Stimulated activated CD8-positive, alpha-beta memory T cell treated with anti-CD3 and anti-CD28 coated beads, Interleukin-15, amount 100 ng/mL, for 24 hours (primary cell): ENCODE measurements at places on chromosomes 3 and 15.

DNA sequence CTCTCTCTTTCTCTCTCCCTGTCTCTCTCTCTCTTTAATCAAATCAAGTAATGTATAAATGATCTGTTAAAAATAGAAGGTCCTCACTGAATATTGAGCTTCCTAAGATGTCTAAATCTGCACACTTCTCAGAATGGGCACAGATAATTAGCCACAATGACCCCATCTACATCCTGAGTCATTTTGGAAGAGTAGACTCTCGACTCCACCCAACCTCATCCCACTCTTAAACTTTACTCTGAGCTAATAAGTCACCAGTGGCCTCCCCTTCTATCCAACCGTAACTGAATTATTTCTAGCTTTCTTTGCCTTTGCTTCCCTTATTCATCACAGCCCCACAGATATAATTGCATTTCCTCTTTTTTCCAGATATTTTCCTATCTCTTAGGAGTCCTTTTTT, 326.5 kb upstream of the ZNF717 start:
- DNase-seq, result no peak

DNA sequence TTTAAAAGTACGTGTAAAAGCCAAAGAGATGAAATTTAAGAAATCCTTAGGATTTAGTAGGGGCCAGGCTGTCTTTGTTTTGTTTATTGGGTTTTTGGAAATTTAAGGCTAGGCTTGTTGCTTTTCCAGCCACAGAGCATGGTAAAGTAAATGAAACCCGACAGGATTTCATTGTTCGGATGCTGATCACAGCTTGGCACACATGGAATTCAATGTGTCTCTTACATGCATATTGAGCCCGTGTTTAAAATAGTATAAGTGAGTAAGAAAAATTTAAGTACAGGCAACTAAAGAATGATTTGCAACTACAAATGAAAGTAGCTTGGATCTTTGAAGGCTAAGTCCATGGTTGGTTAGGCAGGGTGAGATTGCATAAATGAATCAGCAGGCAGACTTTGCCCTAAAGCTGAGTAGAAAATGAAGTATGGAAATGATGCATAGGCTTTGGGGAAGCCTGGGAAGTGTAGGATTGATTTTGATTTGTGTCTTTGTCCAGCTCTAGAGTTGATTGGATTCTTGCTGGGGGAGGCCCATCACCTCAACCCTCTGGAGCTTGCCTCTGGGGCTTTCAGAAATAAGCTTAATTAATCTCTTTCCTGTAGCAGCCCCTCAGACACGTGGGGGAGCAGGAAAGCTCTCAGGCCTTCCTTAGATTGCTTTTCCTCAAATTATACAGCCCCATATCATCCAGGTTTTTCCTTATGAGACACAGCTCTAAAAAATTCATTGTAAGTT, 68.2 kb upstream of the ADAMTSL3 start:
- DNase-seq, result no peak

DNA sequence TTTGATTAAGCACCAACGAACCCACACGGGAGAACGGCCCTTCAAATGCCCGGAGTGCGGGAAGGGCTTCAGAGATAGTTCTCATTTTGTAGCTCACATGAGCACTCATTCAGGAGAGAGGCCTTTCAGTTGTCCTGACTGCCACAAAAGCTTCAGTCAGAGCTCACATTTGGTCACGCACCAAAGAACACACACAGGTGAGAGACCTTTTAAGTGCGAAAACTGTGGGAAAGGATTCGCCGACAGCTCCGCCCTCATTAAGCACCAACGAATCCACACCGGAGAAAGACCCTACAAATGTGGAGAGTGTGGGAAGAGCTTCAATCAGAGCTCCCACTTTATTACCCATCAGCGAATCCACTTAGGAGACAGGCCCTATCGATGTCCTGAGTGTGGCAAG, 8.7 kb downstream of the ZNF774 start:
- DNase-seq, result no peak

DNA sequence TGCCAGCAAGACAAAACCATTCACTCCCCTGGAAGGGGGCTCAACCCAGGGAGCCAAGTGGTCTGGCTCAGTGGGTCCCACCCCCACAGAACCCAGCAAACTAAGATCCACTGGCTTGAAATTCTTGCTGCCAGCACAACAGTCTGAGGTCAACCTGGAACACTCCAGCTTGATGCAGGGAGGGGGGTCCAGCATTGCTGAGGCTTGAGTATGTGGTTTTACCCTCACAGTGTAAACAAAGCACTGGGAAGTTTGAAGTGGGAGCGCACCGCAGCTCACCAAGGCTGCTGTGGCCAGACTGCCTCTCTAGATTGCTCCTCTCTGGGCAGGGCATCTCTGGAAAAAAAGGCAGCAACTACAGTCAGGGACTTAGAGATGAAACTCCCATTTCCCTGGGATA, 81.7 kb downstream of the MSL2 start:
- no peak for DNase-seq

GRCh38 chr3:128532012-128532983, 39.3 kb upstream of the GATA2 start:
- no peak for DNase-seq

GRCh38 chr15:39188314-39188713, 392.6 kb upstream of the THBS1 start:
- DNase-seq, result no peak

DNA sequence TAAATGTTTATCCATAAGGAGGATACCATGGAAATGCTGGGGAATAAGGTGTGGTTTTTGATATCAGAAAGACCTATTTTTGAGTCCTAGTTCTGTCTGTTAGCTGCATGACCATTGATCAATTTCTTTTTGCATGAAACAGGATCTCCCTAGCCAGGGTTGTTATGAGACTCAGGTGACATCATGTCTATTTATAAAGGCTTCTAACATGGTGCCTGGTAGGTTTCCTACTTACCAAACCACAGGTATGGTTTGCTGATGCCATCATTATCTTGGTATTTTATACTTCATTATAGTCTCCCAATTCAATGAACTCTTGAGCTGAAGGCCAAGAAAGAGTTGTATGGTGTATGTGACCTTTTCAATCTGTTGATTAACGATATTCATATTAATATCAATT, 144.0 kb downstream of the CLSTN2 start:
- DNase-seq, result no peak

- no peak for DNase-seq
Observed at GRCh38 chr3:161449785-161450184, 46.8 kb upstream of the OTOL1 start.

GRCh38 chr15:71112429-71112828, 2.8 kb upstream of the THSD4 start:
- no peak for DNase-seq

GRCh38 chr3:136982520-136983138, 24.8 kb downstream of the IL20RB start:
- DNase-seq, result no peak

- DNase-seq, result no peak
Observed at GRCh38 chr3:186268616-186269448, 93.2 kb downstream of the DGKG start.

- no peak for DNase-seq
Observed at GRCh38 chr3:171266034-171266739, 194.0 kb downstream of the TNIK start.

GRCh38 chr15:56736881-56737707, 3.8 kb upstream of the ZNF280D start:
- no peak for DNase-seq

- DNase-seq, result no peak
Observed at GRCh38 chr15:100877551-100877950, 2.1 kb upstream of the ALDH1A3 start.

DNA sequence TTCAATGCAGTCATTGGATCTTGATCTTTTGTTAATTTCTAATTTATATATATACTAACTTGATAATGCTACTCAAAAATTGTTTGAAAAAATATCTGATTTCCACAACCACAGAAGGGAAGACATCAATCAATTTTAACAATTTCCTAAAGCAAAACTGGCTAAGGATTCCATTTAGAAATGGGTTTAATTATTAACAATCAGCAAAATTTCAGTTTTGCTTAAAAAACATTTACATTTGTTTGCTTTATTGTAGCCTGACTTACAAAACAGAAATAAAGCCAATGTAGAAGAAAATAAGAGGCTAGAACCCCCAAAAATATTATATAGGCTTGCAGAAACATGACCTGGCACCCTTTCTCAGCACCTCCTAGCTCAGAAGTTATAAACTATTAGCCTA, 74.9 kb downstream of the LRRFIP2 start:
- no peak for DNase-seq

DNA sequence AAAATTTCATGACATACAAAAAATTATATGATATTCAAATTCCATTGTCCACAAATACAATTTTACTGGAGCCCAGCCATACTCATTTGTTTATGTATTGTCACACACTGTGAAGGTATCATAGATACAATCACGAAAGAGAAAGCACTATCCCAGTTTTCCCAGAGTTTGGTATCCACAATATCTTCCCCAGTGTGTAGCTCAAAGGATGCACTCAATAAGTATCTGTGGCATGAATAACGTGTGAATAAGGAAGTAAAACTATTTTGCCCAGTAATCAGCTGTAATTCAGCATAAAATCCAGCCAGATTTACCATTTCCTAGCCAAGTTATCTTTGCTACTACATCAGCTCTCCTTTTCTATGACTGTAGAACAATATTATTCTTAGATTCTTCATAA, 131.3 kb upstream of the KCNMB2 start:
- no peak for DNase-seq

DNA sequence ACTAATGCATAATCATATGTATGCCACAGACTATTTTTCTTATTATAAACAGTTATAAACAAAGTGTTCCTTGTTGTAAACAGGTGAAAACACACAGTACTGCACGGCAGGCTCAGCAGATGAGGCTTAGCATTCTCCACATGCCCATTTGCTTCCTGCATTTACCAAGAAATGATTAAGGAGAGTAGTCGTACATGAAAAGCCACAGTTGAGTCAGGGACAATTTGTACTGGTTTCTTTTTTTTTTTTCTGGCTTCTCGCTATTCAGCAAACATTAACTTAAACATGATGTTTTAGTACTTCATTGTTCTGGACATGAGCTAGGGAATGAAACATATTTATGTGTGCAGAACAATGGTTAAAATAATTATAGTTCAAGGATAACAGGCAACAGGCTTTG, 63.4 kb downstream of the GHSR start:
- no peak for DNase-seq

DNA sequence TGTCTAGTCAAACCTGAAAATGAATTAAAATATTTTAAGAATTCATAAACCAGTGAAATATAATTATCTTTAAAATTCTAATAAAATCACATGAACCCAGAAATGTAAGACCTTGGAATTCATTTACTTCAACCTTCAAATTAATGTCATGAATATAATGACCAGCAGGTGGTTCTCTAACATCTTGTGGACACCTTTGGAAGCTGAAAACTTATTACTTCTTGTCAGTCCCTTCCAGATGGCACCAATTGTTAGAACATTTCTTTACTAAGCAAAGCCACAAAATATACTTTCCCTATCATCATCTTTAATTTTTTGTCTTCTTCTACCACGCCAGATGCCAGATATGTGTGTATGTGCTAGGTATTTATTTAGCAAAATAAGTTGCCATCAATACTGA, 240.0 kb downstream of the MBNL1 start:
- no peak for DNase-seq

GRCh38 chr3:13305623-13306022, 114.5 kb downstream of the NUP210 start:
- no peak for DNase-seq

DNA sequence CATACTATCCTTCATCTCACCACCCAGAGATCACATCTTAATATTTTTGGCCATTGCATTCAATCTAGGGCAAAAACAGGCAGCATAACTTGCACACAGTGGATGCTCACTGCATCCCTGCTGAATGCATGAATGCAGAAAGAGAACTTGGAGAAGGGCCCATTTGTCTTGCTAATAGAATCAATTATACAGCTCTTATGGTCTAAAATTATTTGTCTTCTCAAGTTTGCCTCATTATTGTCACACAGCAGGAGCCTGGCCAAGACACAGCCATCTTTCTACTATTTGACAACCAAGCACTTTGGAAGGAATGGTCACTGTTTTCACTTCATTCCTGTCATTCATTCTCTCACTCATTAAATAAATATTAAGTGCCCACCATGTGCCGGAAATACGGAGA, 1.2 kb upstream of the ARHGEF26 start:
- no peak for DNase-seq

- no peak for DNase-seq
Observed at GRCh38 chr3:112013784-112014143, 15.0 kb downstream of the TAGLN3 start.

DNA sequence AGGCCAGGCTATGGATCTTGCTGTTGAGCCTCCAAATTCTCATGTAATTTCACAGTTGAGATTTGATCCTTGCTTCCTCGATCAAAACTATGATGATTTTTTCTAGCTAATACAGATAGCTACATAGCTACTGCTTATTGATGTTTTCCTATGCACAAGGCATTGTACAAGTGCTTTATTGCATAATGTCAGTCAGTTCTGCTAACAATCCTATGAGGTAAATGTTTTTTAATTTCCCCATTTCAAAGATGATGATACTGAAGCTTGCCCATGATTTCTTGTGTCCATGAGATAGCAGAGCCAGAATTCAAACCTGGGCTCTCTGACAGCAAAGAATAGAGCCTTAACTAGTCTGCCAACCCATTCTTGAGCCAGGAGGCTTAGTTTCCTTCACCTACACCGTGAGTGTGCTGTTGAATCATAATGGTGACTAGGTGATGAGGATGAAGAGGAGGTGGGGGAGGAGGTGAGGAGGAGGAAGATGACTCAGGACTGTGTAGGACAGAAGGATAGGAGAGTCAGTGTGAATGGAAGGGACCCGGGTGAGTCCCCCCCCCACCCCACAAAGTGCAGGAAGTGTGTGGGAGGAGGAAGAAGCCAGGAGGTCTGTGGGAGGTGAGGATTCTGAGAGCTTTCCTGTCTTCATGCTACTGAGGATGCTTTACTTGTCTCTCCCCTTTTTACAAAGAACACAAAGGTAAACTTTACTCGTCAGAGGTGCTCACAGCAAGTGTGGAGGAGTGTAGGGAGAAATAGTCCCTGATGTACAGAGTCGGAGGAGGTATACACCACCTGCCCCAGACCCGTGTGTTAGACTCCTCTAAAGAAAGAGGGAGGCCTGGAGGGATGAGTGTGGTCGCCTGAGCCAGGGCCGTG, 3.6 kb downstream of the TAGLN3 start:
- DNase-seq, result no peak

- DNase-seq, result no peak
Observed at GRCh38 chr3:22887664-22888291, 315.3 kb upstream of the UBE2E2 start.

GRCh38 chr15:31255176-31255510, 71.5 kb upstream of the KLF13 start:
- no peak for DNase-seq

GRCh38 chr3:31262201-31262600, 270.5 kb upstream of the STT3B start:
- no peak for DNase-seq

GRCh38 chr3:134693226-134693625, 42.4 kb upstream of the KY start:
- DNase-seq, result no peak

- DNase-seq, result no peak
Observed at GRCh38 chr3:100076731-100077529, 37.4 kb downstream of the FILIP1L start.

- no peak for DNase-seq
Observed at GRCh38 chr3:59538753-59539432, 489.1 kb upstream of the CFAP20DC start.
